ENCODE measurements at places on chromosomes 1 and 21.

- no peak for DNase-seq
These were observed 42.0 kb downstream of the COLGALT2 start for GRCh38 chr1:183995322-183996039.

DNA sequence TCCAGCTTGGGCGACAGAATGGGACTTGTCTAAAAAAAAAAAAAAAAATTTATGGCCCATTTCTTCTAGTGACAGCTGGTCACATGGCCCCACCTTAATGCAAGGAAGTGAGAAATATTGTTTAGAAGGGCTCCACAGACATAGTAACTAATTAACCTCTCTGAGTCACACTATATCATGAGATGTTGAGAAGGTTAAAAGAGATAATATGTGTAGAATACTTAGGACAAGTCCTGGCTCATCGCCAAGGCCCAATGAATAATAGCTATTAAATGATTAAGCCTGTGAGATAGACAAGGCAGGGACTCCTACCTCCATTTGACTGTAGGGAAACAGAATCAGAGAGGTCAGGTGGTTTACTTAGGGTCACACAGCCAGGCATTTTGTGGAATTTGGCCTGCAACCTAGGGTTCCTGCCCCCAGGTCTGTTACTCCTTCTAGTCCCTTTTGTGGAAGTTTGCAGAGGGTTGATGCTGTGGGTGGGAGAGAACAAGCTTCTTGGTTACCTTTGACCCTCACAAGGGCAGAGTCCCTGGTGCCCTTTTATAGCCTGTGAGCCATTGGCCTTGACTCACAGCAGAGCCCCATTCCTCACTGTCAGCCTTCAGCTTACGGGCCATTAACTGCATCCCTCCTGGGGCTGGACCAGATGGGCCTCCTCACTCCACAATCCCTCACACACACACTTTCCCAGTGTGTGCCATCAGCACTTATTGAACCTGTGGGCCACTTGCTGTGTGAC is 48.5 kb downstream of the OPRD1 start:
- DNase-seq: no peak

GRCh38 chr1:113027449-113027848 is 45.5 kb upstream of the LRIG2 start:
- no peak for DNase-seq

DNA sequence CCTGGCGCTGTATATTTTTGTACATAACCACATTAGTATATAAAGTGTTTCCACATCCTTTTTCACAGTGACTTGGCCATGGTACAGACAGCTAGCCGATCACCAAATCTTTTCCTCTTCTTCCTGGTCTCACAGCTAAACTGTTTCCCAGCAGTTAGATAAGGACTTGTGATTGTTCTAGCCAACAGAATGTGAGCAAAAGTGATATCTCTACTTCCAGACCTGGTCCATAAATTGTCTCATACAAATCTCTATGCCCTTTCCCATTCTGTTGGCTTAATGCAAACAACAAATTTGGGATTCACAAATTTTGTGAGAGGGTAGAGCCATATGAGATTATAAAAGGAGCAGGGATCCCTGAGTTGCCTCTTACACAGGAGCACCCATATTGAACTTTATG is 19.5 kb downstream of the PAFAH2 start:
- DNase-seq: no peak

DNA sequence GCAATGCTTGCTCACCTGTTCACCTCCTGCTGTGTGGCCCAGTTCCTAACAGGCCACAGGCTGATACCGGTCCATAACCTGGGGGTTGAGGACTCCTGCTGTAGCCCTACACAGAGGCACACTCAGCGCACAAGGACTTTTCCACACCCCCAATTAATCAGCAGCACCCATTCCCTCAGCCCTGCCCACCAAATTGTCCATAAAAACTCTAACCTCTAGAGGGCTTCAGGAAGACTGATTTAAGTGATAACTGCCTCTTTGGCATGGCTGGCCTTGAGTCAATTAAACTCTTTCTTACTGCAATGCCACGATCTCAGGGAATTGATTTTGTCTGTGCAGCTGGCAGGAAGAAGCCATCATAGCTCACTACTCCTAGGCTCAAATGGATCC is 71.3 kb upstream of the MUTYH start:
- DNase-seq: no peak

DNA sequence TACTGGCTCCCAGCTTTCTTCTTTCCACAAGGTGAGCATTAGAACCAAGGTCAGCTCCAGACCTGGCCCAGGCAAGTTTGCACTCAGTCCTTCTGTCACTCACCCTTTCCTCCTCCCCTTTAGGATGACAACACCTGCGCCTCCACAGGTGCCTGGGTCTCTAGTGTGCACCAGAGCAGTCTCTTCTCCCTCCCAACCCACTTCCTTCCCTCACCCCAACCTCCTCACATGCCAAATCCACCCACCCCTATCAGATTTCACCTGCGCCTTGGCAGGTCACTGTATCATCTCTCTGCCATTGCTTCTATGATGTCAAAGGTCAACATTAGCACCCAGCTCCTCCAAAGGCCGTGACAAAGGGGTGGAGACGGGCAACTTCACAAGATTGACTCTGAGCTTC is 38.0 kb downstream of the LBR start:
- no peak for DNase-seq

DNA sequence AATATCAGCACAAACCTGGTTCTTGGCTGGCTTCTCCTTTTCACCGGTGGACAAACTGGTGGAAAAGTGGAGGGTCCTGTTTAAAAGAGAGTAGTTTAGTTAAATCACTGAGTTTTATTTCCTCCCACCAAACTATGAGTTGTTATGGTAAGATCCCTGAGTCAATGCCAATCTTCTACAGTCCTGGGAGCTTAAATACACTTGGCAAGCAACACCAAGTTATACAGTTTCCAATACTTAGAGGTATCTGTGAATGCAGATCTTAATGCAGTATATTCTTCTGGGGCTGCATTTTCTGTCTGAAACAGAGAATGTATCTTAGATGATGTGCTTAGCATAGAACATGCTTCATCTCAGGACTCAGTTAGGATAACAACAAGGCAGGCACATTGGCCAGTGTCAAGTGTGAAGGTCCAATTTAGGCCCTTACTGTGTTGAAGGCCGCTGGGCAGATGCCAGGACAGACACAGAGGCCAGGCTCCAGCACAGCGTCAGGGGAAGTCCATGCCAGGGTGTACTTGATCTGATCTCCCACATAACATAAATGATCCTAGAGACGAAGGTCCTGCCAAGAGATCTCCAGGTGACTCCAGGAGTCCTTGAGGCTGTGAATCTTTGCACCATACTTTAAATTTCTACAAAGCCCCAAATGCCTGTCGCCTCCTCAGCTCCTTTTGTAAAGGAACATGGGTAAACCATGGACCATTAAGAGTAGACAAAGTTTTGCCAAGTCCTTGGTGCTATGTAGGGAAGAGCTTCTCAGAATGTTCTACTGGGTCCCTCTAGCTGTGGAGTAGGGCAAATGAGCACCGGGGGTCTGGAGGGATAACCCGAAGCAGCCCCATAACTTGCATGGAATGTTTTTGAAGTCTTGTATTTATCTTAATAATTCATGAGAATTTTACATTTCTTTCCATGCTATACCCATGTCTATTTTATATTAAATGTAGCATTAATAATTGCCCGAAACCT is 76.8 kb downstream of the KCNJ15 start:
- DNase-seq: no peak

- no peak for DNase-seq
These were observed 56.3 kb downstream of the NVL start for GRCh38 chr1:224273641-224274040.

- no peak for DNase-seq
These were observed 177.2 kb downstream of the NFIA start for GRCh38 chr1:61259379-61260148.

- no peak for DNase-seq
These were observed 178.4 kb downstream of the DUSP10 start for GRCh38 chr1:221563476-221563921.

DNA sequence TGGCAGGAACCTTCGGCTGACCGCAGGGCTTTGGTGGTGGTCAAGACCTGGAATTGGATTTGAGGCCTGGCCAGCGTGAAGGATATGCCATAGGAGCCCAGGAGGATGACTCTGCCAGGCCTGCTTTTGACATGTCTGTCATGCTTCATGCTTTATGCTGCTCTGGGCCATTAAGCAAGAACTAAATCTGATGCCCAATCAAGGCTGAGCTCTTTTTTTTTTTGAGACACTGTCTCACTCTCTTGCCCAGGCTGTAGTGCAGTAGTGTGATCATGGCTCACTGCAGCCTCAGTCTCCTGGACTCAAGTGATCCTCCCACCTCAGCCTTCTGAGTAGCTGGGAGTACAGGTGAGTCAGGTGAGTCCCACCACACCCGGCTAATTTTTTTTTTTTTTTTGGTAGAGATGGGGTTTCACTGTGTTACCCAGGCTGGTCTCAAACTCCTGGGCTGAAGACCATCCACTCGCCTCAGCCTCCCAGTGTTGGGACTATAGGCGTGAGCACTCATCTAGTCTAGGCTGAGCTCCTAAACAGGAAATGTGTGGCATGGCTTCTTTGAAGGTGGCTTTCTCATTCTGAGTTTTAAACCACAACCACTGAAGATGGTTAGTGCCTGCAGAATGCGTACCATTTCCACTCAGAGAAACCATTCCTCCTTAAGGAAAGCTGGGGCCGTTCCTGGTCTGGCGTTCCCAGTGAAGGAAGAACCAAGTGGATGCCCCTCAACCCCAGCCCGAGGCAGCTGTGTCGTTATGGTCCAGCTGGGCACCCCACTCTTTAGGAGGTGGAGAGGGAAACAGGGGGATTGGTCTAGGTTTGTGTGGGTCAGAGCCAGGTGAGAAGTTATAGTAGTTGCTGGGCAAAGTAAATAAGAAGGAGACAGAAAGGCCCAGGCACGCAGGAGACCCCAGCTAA is 34.2 kb upstream of the ATP5PO start:
- no peak for DNase-seq

GRCh38 chr1:67350783-67351182 is 43.1 kb downstream of the IL12RB2 start:
- no peak for DNase-seq

GRCh38 chr1:212701910-212702309 is 2.3 kb upstream of the BATF3 start:
- DNase-seq: no peak

- DNase-seq: no peak
These were observed 64.0 kb upstream of the ASB17 start for GRCh38 chr1:75996196-75996595.

DNA sequence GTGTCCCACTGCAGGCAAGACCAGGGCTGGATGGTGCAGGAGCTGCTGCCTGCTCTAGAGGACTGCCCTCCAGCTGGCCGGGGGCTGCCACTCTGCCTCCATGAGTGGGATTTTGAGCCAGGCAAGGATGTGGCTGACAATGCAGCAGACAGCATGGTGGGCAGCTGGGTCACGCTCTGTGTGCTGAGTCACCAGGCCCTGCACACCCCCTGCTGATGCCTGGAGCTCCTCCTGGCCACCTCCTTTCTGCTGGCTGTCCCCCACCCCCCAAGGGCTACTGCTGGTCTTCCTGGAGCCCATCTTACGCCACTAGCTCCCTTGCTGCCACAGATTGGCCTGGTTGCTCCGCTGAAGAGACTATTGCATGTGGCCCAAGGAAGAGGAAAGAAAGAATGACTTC is 3.9 kb upstream of the ZSCAN20 start:
- DNase-seq: no peak

DNA sequence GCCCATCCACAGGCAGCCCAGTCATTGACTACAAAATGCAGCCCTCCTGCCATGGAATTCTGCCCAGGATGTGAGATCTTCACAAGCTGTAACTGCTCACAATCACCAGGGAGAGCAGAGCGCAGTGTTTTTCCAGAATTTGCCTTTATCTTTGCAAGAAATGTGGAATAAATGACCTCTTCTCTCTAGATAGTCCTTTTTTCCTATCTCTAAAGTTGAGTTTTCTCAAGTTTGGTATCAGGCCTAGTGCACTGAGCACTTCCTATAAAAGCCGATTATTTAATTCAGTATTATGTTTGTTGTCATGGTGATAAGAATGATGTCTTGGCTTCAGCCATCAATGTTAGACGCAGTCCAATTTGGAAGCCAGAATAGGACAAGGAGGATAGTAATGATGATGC is 246.9 kb upstream of the IRF2BP2 start:
- DNase-seq: no peak

GRCh38 chr1:22739648-22740385 is 29.2 kb downstream of the EPHB2 start:
- peak; percentile 31 for DNase-seq

- DNase-seq: no peak
These were observed 6.2 kb upstream of the PAPPA2 start for GRCh38 chr1:176456795-176457194.

DNA sequence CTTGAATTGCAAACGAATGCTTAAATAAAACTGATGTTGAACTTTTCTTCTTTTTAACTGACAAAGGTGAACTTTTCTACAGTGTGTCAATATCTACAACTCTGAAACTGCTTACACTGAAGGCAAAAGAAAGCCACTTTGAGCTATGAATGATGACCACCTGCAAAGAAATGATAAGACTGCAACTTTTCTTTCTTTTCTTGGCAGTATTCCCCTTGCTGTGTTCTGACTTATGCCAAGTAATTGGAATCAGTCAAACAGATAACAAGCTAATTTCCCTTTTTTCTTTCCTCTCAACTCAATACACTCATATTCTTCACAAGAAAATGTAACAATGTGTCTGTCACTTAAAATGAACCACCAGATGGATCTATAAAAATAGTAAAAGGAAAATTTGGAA is 588.1 kb upstream of the BRINP3 start:
- DNase-seq: no peak
